Coronary artery (tissue), 2 donors: ENCODE measurements at places on chromosomes 4 and X.

GRCh38 chr4:33134366-33134765, 2414.2 kb downstream of the PCDH7 start:
- DNase-seq, result no peak

DNA sequence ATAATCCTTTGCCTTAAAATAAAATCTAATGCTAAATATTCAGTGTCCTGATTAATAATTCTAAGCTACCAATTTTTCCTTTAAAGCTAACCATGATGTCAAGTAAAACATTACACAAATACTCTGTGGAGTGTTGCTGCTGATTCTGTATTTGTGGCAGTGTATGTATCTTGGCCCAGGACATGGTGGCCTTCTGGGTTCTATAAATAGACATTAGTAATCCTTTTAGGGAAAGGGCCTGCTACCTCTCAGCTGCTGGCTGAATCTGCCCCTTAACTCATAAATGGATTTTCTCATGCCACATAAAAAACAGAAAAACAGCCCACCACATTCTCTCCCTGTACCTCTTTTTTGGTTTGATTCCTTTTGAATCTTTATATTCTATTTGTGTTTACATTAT, 1.2 kb upstream of the XK start:
- DNase-seq, result no peak

DNA sequence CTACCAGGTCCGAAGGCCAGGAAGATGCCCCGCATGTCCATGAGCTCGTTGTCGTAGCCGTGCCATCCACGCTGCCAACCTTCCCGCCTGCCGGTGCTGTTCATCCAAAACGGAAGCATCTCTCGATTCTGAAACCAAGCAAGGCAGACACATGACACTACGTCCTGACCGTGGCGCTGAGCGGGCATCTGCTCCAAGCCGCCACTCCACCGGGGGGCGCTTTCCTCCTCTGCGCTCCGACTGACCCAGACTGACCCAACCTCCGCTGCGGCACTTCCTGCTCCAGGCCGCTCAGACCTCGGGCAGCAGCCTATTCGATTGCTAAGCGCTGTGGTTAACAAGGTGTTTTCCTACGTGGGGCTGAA, 120.5 kb downstream of the ENPP6 start:
- no peak for DNase-seq

- DNase-seq, result no peak
These were observed 54.9 kb downstream of the SLC9A7 start for GRCh38 chrX:46703980-46704379.

GRCh38 chr4:36919721-36920120, 324.8 kb upstream of the NWD2 start:
- no peak for DNase-seq

DNA sequence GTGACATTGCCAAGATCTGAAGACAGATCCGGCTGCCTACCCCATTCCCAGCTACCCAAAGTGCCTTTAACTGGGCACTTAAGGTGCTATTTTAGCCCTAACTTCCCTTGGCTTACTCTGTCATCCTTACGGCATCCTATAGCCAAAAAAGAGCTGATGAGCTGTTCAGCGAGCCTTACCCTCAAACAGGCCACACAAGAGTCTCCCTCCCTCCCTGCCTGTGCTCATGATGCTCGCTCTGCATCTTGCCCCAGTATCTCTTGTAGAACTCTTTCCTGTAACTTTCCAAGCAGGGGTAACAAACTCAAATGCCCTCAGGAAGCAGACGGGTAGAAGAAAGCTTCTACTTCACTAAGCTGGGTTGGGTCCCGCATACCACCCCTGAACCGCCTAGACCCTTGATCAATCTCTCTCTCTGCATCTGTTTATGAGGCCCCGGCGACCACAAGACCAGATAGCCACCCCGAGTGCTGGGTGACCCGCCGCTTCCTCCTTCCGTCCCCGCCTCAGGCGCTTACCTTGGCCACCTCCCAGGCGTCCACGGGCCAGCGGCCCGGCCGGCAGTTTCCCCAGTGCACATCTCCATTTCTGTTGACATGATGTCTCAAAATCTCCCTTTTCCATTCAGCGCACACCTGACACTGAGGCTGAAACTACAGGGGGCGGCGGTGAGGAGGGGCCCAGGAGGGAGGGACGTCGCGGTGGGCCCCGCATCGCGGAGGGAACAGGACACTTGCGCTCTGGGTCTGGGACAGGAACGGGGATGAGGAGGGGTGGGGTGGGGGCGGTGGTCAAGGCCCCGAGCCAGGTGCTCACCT, 663 bp downstream of the CXorf38 start:
- peak; percentile 78 for DNase-seq

DNA sequence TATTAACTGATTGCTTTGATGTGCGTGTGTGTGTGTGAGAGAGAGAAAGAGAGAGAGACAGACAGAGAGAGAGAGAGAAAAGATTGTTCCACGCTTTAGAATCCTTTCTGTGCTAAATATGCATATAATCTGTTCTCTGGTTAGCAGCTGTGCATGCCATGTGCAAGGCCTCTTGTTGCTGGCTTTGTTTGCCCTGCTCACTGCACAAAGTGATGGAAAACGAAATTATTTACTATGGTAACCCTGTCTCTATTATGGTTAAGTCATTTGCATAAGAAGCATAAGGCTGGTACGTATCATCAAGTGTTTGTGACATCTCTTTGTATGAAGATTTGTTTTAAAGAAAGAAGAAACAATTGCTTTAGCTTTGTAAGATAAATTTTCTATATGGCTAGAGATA, 190.2 kb upstream of the POF1B start:
- DNase-seq, result no peak

DNA sequence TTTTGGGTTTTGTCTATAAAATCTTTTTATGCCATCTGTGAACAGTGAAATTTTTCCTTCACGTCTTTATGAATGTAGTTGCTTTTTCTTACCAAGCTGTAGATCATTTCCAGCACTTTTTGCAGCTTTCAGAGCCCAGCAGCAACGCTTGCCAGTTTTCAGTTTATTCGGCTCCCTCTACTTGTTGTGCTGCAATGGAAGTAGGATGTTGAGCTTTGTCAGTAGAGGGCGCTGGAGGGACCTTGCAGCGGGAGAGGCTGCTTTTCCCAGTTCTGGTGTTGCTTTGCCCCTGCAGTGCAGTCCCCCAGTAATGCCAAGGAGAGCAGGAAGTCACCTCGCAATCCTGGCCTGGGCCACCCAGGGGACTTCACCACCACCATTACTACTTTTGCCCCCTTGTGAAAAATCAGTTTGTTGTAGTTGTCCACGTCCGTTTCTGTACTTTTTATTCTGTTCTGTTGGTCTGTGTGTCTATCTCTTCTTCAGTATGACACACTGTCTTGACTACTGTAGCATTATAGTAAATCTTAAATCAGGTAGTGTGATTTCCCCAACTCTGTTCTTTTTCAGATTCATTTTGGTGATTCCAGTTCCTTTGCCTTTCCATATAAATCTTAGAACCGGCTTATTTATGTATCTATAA, 21.8 kb downstream of the CMC4 start:
- no peak for DNase-seq

DNA sequence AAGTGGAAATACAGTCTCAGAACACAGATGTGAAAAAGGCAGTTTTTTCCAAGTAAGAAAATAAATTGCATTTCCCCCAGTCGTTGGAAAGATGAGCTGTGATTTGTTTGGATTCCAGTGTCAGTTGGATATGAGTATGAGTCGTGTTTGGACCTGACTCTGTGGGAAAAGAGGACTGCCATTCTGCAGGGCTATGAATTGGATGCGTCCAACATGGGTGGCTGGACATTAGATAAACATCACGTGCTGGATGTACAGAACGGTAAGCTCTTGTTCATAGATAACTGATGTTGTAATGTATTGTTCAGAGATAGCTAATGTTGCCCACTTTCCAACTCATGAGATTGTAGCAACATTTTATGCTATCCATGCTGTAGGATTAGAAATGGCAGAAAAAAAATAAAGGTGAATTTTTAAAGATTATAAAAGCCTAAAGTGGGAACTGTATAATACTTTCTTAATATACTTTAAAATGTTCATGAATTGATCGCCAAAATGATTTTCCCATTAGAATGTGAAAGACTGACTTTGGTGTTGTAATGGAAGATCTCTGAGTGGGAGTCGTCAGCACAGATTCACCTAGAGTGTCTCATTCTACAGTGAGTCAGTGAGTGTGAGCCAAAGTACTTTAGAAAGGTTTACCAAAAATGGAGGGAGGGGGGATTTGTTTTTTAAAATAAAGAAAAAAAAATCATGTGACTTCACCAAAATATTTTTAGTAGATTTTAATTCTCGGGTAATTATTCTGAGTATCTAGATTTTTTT, 178.7 kb downstream of the DCTD start:
- DNase-seq, result no peak

GRCh38 chrX:72308566-72309296, 3.0 kb upstream of the CITED1 start:
- no peak for DNase-seq

DNA sequence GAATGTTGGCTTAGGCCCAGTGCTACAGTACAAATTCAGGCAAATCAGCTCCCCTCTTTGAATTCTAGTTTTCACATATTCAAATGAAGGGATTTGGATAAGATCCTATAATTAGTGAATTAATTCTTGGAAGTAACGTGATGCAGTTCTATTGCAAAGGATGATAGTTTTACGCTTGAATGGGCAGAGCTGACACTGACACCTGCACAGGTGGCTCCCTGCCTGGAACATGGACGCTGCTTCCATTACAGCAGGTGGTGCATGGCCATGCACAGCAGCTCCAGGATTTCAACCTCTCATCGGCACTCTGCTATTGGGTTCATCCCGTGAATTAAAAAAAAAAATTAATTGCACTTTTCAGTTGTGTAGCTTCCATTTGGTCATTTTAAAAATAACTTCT, 28.4 kb upstream of the RPS6KA6 start:
- DNase-seq, result no peak

DNA sequence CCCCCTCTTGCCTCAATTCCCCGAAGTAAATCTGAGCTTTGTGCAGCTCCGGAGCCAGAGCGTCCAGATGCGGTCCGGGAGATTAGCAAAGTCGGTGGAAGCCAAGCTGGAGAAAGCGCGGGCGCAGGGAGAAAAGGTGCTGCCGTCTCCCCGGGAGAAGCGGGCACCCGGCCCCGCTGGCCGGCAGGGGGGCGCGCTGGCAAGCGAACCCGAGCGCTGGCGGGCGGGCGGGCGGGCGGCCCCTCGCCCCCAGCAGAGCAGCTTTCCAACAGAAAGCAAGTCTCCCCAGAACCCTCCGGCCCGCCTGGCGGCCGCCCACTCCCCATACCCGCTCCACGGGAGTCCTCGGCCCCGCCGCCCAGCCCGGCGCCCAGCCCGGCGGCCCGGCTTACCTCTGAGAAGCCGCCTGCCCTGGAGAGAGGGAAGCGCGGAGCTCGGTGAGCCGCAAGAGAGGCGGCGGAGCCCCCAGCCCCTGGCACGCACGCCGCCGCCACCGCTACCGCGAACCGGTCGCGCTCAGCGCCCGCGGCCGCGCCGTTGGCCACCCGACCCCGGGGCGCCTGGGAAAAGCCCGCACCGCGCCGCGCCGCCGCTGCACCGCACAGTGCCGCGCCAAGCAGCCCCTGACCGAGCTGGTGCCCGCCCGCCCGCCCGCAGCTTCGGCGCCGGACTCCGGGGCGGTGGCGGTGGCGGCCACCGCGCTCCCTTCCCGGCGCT, 529 bp upstream of the CITED1 start:
- DNase-seq, result no peak

- DNase-seq, result peak; percentile 90
These were observed 22.7 kb upstream of the MSN start for GRCh38 chrX:65644621-65645289.

GRCh38 chrX:97326456-97326855, 442.7 kb downstream of the RPA4 start:
- DNase-seq, result no peak

DNA sequence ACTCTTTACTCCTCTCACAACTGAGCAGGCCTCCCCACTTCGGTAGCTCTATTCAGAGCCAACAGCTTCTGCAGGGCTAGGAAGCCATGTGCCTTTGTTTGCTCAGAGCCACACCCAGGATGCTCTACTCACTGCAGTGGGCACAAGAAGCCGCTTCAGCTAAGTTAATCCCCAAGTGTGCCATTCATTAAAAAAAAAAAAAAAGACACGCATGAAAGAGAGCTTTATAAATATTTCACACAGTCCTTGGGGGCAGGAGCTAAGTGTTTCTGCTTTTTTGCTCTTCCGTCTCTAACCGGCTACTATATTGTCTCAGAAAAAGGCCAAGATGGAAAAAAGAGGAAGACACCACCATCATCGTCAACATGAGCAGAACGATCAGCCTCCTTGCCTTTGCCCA, 8.1 kb downstream of the CRMP1 start:
- no peak for DNase-seq

DNA sequence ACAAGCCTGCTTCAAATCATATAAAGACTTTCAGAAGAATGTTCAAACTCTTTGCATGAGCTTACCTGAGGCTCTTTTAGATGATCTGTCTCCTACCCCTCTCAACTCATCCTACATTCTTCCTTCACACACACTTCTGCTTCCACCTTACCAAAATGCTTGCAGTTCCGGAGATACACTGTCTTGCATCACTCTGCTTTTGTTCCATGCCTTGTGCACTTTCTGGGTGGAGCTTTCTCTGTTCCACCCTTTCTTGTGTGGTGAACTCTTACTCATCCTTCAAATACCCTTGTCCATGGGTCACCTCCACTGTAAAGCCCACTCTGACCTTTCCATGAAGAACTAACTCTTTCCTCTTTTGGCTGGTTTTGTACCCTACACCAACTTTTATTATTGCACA, 18.4 kb upstream of the MGST2 start:
- no peak for DNase-seq

- no peak for DNase-seq
These were observed 268.4 kb upstream of the MAGEB18 start for GRCh38 chrX:25869761-25870160.

GRCh38 chrX:69616457-69617203, 717 bp downstream of the EDA start:
- peak; percentile 74 for DNase-seq

GRCh38 chr4:32525420-32525819, 1805.3 kb downstream of the PCDH7 start:
- no peak for DNase-seq

DNA sequence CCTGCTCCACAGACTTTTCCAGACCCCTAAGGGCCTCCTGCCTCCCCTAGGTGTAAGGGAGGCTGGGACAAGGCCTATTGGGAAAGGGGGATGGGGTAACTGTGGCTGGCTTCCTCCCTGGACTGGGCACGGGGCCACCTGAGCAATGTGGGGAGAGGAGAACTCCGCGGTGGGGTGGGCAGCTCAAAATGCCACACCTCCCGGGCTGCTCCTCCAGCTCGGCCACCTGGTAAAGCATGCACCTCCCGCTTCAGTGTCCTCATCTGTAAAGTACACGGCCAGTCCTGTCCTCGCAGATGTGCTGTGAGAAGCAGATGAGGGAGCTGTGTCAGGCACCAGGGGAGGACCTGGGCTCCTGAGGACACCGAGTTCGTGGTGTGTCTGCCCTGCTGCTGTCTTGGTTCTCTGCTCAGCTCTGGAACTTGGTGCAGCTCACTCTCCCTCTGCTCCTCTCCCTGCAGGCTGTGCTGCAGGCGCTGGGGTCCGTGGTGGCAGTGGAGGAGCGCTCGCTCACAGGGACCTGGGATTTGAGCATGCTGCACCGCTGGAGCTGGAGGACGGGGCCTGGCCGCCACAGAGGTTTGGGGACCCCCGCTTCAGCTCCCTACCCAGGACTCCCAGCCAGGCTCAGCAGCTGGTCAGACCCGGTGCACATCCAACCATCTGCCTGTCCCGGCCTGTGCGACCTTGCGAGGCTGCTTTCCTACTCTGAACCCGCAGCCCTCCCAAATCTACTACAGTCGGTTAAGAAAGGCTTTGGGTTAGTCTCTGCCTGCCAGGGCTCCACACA, 20.8 kb upstream of the MRFAP1 start:
- DNase-seq, result no peak
